ENCODE measurements at places on chromosomes 5 and 9. TPM values are rescaled to one million over a fixed set of nuclear protein-coding genes. Genes with fewer than 3 reads are reported as not detected.

The PAM gene
- 65.8 TPM for total RNA-seq

The PCDHGC4 gene
- 2.3 TPM for total RNA-seq

The PCDHGB6 gene
- total RNA-seq, result 8.1 TPM

GRCh38 chr5:53815471-53815870 lies 255.0 kb downstream of the NDUFS4 start:
- DNase-seq, result peak; percentile 47

GRCh38 chr5:142378737-142379634 lies 54.2 kb upstream of the SPRY4 start:
- DNase-seq, result no peak

DNA sequence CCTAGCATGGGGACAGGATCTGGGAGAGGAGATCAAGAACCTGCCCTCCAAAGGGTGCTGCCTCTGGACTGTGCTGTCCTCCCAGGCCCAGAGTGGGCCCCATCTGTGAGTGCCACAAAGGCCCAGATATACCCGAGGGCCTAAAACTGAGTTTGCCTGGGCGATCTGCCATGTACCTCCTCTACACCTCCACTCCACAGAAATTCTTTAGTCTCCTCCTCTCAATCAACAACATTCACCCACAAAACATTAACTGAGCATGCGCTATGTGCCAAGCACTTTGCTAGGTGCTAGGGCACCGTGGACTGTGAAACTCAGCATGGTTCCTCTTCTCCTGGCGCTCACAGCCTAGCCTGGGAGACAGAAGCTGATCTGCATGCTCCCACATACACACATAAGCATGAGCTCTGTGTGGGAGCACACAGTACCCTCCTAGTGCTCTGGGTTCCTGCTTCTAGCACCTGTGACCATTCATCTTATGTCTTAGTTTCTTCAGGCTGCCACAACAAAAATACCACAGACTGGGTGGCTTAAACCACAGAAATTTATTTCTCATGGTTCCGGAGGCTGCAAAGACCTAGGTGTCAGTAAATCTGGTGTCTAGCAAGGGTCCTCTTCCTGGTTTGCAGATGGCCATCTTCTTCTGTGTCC lies 82.0 kb upstream of the FSTL4 start:
- DNase-seq, result no peak

- DNase-seq, result peak; percentile 49
Observed at GRCh38 chr9:91898451-91899218, 51.4 kb downstream of the ROR2 start.

GRCh38 chr9:4894076-4894475 lies 91.0 kb upstream of the JAK2 start:
- DNase-seq, result no peak

DNA sequence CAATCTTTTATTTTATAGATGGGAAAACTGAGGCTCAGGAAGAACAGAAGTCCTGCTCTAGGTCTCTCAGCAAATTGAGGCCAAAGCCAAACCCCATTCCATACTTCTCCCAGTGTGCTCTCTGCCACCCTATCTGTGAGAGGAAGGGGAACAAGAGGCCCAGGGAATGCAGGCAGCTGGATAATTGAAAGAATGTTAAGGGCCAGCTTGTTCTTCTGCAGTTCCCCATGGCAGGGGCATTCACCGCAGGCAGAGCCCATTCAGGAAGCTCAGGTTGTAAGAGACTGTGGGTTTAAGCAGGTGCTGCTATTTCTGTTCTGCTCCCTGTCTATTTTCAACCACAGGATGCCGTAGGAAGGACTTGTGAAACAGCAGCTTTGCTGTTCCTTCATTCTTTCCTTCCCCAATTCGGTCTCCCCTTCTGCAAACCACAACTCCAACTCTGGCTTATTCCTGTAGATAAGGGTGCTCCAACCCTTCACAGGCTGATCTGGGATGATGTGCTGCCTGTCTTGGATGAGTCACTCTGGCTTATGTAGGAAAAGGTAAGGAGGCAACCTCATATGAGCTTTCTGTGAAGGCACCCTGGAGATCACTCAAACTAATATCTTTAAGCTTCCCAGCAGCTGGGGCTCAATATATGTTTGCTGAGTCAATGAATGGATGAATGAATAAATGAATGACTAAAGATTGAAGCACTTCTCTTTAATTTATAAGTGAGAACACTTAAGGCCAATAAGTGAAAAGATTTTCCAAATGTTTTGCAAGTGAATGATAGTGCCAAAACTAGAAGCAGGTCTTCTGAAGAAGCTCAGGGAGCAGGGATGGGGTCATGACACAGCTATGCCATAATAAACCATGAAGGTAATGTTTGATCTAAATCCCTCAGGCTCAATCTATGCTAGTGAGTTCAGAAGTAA lies 377.6 kb downstream of the BRINP1 start:
- DNase-seq, result peak; percentile 19
